Motor neuron (in vitro differentiated cells): ENCODE measurements at places on chromosomes 3 and 15. TPM values are rescaled to one million over a fixed set of nuclear protein-coding genes. Genes with fewer than 3 reads are reported as not detected.

The NUDT16 gene
- 25.4 and 27.9 TPM in 2 replicates for total RNA-seq

The LCMT2 gene
- total RNA-seq: 3.9 and 4.9 TPM in 2 replicates

DNA sequence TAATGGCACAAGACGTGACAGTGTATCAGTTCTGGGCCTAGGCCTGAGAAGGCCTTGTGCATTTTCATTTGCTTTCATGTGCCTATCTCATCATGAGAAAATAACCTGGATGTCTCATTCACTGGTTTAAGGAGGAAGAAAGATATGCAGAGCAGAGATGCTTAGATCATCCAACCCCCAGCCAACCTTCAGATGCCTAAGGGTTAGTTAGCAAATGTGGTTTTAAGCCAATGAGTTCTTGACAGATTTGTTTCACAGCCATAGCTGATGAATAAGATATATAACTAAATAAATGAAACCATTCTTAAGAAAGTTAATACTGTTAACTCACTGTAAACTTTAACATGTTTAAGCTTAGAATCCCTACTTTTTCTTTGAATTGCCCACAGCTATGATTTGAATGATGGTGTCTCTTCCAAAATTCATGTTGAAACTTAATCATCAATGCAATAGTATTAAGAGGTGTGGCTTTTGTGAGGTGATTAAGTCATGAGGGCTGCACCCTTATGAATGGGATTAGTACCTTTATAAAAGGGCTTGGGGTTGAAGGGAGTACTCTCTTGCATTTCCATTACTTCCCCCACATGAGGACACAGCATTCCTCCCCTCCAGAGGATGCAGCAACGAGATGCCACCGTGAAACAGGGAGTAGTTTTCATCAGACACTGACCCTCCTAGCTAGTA, 324.6 kb upstream of the TBC1D5 start:
- peak; percentile 12 for ATAC-seq

DNA sequence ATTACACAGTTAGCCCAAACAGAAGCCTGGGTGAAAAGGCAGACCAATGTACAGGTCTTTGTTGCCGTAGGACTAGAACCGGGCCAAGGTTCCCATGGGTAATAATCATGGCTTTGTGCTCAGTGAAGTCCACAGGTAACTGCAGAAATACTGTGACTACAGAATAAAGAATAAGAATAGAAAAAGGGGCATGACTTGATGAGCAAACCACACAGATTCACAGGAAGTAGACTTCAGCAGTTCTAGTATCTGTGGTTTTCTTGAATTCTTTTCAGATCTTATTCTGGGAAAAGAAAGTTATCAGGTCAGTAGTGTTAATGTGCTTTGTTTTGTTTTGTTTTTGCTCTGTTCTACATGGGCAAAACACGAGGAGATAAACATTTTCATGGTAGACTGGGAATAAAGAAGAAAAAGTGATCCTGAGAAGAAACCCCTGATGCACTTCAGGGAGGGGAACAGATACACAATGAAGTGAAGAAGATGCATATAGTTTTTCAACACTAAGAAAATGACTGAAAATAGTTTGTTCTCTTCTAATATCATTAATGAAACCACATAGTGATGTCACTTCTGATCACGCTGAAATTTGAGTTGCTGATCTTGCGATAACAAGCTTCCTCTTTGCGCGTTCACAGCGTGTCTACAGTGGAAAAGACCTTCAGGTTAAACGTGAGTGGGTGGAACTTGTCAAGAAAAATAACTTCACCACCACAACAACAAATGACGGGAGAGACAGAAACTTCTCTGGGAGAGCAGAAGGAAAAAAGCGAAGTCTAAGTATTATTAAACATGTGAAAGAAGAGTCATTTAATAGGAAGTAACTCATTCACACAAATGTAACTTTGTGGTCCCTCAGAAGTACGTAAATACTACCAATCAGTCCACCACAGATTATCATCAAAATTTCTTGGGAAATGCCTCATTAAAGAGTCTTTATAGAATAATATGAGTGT, 315.8 kb upstream of the SATB1 start:
- no peak for ATAC-seq

- ATAC-seq: no peak
These were observed 13.4 kb upstream of the MFSD1 start for GRCh38 chr3:158788446-158788845.

- ATAC-seq: no peak
These were observed 28.3 kb upstream of the STIMATE start for GRCh38 chr3:52925405-52926313.

- no peak for ATAC-seq
These were observed 145.9 kb downstream of the IGF1R start for GRCh38 chr15:98794211-98794610.
